ENCODE measurements at places on chromosomes 4 and X.

GRCh38 chr4:53854991-53855568, 209.3 kb downstream of the CHIC2 start:
- no peak for DNase-seq

DNA sequence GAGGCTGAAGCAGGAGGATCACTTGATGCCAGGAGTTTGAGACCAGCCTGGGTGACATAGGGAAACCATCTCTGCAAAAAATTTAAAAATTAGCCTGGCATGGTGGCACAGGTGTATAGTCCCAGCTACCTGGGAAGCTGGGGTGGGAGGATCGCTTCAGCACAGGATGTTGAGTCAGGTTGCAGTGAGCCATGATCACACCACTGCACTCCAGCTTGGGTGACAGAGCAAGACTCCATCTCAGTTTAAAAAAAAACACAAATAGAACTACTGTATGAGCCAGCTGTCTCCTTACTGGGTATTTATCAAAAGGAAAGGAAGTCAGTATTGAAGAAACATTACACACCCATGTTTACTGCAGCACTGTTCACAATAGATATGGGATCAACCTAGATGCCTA, 138.7 kb downstream of the RAP1GDS1 start:
- DNase-seq, result no peak

DNA sequence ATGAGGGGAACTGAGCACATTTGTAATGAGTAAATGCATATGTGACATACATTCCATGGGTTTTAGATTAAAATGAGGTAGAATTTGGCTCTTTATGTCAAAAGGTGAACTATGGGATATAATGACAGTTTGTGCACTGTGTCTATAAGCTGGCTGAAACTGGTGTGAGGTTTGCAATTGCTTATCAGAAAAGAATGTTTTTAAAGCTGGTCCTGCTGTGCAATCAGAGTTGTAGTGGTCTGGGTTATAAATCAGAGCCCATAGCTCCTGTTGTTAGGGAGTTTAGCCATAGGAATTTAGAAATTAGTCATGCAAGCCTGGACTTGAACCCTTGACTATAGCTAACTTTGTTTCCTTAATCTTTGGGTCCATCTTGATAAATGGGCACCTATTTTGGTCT, 23.1 kb upstream of the GATB start:
- DNase-seq, result no peak

GRCh38 chr4:173254646-173255045, 79.5 kb downstream of the HMGB2 start:
- no peak for DNase-seq

DNA sequence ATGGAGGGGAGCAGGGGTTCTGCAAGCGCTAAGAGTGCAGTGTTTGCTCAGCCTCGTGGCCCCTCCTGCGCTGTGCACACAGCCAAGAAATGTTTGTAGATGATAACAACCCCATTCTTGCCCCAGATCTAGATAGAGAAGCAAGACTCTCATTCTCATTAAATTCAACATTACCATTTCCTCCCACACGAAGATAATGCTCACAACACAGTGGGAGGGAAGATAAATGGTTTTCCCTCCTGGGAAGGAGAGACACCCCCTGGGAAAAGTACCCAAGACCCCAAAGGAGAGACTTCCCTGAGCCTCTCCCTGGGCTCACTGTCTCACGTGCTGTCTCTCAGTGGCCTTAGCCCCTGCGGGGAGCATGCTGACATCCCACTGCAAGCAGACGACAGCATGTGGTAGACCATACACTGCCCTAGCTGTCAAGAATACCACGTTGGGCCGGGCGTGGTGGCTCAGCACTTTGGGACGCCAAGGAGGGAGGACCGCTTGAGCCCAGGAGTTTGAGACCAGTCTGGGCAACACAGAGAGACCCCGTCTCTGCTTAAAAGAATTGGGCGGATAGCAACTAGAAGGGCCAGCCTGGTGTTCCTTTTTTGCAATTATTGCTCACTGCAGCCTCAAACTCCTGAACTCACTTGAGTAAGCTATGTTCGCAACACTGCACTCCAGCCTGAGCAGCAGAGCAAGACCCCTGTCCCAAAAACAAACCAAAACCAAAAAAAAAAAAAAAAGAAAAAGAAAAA, 34.9 kb upstream of the IQSEC2 start:
- DNase-seq, result no peak

DNA sequence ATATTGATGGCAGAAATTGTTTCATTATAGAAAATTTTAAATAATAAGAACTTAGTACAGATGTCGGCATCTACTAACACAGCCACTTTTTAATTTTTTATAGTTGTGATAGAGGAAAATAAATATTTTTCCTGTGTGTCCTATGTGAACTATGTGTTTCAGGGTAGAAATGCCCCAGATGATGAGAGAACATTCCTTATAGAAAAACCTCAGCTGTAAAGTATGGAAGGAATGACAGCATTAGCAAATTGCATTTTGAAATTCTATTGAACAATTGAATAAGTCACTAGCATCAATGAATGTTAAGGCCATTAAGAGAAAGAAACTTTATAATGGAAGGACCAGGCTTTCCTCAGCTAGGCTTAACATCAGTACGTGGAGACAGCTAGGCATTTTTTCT, 149.2 kb downstream of the CFAP299 start:
- DNase-seq, result no peak

GRCh38 chr4:172163215-172163614, 350.0 kb downstream of the GALNTL6 start:
- no peak for DNase-seq

- no peak for DNase-seq
Measured at GRCh38 chr4:6955261-6955911, 45.8 kb downstream of the TBC1D14 start.

DNA sequence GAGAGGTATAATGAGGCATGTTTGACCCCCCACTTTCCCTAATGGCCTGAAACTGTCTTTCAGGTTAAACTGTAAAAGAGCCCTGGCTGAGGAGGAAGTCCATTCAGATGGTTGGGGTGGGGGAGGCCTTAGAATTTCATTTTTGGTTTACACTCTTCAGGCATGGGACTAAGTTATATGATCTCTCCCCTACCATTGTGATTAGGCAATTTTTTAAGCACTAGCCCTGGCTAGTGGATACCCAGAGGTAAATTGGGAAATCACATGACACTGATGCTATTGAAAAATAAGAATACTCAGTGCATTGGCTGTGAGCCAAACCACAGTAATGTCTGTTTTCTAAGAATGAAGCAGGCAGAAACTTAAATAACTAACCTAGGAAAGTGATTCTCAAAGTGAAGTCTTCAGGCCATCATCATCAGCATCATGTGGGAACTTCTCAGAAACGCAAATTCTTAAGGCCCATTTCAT, 149.7 kb downstream of the RRAGB start:
- no peak for DNase-seq

- DNase-seq, result no peak
Measured at GRCh38 chr4:96262057-96262456, 422.2 kb downstream of the PDHA2 start.

- DNase-seq, result no peak
Measured at GRCh38 chr4:99043346-99043745, 45.2 kb downstream of the ADH5 start.

DNA sequence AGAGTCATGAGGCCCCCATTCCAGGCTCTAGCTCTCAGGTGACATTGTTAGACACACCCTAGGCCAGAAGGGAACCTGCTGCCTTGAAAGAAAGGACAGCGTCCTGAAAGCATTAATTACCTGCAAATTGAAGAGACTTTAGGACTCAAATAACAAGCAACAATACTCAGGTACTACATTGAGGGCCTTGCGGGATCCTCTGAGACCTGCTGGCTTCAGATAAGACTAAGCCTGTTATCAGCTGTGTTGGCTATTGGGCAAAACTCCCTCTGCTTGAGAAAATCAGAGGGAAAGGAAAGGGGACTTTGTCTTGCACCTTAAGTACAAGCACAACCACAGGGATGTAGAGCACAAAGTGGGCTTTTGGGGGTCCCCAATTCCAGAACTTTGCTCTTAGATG, 45.9 kb upstream of the DACH2 start:
- DNase-seq, result no peak

DNA sequence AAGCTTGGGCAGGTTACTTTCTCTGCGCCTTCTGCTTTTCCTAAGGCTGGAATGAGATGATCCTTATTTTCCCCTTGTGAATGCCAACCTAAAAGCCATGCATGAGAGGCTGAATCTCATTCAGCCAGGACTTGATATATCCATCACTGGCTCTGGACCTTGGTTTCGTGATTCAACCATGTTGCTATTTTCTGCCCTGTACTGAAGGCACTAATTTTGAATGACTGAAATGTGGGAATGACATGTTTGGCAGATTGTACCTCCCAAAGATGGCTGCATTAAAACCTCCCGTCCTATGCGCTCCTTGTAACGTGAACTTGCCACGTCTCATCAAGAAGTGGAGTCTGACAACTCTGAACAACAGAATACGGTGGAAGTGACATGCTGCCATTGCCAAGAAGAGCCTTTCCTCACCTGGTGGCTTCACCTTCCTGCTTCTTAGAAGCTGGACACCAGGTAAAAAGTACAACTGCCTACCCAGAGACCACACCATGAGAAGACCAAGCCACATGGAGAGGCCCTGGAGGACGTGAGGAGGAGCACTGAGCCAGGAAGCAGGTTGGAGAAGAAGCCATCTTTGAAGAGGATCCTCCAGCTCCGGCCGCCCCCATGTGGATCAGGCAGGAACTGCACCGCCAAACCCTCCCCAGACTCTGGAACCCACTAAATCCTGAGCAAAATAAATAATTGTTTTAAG, 174.5 kb downstream of the NSUN7 start:
- DNase-seq, result peak; percentile 62

- DNase-seq, result no peak
Measured at GRCh38 chr4:135032670-135033069, 831.1 kb upstream of the PABPC4L start.

DNA sequence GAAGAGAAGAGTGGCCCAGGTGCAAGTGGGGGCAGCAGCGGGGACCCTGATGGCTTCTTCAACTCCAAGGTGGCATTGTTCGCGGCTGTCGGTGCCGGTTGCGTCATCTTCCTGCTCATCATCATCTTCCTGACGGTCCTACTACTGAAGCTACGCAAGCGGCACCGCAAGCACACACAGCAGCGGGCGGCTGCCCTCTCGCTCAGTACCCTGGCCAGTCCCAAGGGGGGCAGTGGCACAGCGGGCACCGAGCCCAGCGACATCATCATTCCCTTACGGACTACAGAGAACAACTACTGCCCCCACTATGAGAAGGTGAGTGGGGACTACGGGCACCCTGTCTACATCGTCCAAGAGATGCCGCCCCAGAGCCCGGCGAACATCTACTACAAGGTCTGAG, 11.4 kb downstream of the EFNB1 start:
- no peak for DNase-seq

- DNase-seq, result no peak
Measured at GRCh38 chr4:78720204-78720603, 55.9 kb upstream of the BMP2K start.

DNA sequence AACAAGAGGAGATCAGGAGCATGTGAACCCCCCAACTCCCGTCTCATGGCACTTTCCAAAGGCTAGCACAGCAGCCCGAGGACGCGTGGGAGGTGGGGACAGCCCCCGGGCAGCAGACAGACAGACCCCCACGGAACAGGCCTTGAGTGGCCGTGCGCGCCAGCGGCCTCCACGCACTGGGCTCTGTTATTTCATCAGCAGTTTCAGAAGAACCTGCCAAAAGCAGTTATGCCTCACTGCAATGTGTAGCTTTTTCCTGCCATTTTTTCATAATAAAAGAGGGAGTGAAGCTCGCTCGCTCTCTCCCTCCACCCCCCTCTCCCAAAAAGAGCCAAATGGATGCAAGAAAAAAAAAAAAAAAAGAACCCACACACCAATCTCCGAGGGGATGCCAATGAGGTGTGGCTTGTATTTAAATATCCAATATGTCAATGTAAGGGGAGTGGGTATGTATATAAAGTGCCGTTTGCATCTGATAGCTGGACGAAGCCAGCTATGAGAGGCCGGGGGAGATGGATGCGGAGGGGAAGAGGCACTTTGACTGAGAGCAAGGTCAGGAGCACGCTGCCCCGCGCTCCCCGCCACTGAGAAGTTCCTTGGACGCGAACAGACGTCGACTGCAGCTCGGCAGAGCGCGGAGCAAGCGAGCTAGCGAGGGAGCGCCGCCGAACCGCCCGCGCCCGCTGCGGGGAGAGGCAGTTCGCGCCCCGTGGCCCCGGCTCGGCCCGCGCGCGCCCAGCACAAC, at the start of gene FGF16:
Gene FGF16, plus strand, starts transcription at position 482 of the 745 bp plus-strand sequence. CDS start 286 bp downstream, outside the sequence.
- no peak for DNase-seq

GRCh38 chrX:150268839-150269355, 94.2 kb upstream of the MAMLD1 start:
- no peak for DNase-seq

- no peak for DNase-seq
Measured at GRCh38 chrX:80747832-80748231, 61.8 kb downstream of the BRWD3 start.

DNA sequence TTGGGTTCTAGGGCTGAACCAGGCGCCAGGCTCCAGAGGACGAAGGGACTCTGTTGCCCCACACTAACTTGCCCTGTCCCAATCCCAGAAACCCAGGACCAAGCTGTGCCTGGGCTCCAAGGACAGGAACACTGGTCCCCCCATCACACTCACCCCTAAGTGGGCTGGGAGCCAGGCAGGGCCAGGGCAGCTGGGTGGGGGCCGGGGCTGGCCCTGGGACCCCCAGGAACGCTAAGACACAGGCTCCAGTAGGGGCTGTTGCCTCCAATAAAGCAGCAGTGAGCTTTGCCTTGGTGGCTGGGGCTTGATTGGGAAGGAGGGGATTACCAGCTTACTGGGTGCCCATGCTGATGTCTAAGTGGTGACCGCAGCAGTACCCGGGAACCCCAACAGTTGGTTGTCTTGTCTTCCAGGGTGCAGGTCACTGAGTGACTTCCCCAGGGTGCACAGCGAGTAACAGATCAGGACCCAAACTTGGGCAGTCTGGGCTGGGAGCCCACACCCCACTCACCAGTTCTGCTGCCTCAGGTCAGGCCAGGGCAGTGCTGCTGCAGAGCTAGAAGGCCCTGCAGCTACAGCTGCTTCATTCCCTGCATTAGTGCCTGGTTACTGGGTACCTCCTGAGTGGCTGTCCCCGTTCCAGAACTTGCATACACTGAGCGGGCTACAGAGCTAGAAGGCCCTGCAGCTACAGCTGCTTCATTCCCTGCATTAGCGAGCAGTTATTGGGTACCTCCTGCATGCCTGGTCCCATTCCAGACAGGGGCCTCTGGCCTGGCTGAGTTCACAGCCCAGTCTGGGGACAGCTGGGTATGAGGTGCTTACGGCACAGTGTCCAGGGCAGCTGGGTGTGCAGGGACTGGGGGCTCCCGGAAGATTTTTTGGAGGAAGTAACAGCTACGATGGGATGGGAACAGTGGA, 9.4 kb upstream of the ADD1 start:
- no peak for DNase-seq

GRCh38 chr4:14532436-14532835, 469.8 kb upstream of the CPEB2 start:
- DNase-seq, result no peak

GRCh38 chr4:78735697-78736096, 40.5 kb upstream of the BMP2K start:
- no peak for DNase-seq

Data from HTR-8/SVneo (cell line).